Melanocyte of skin (primary cell): ENCODE measurements at places on chromosomes 1 and 21. TPM values are rescaled to one million over a fixed set of nuclear protein-coding genes. Genes with fewer than 3 reads are reported as not detected.

Gene ASTN1
- total RNA-seq = not detected in 2 replicates

Gene FCGR1A
- not detected in 2 replicates for total RNA-seq

Gene SPOCD1
- total RNA-seq = 7.2 and 15.0 TPM in 2 replicates

Gene PRKAA2
- total RNA-seq = under 0.01 TPM in 2 replicates

Gene TEDDM1
- total RNA-seq = not detected in 2 replicates

Gene NIBAN1
- total RNA-seq = 15.6 and 16.3 TPM in 2 replicates

Gene HTR6
- not detected in 2 replicates for total RNA-seq

Gene MSH4
- total RNA-seq = under 0.01 and 0.46 TPM in 2 replicates

Gene GUK1
- total RNA-seq = 211 and 240 TPM in 2 replicates

Gene KIF14
- total RNA-seq = 6.2 and 8.3 TPM in 2 replicates

Gene S100A7A
- total RNA-seq = not detected in 2 replicates

Gene FMO1
- total RNA-seq = not detected in 2 replicates

Gene AADACL4
- total RNA-seq = not detected in 2 replicates

Gene C1orf116
- total RNA-seq = under 0.01 TPM in 1 of 2 replicates, not detected in the other
